Endothelial cell of umbilical vein (primary cell): ENCODE measurements at places on chromosomes 3 and 15. TPM values are rescaled to one million over a fixed set of nuclear protein-coding genes. Genes with fewer than 3 reads are reported as not detected.

MGLL gene
- polyA plus RNA-seq = 23.3 and 30.7 TPM in 2 replicates

CCR8 gene
- not detected in 2 replicates for polyA plus RNA-seq

THAP10 gene
- 1.7 TPM in 2 replicates for polyA plus RNA-seq

- no peak overlapping the region for H3K4me3 ChIP-seq
- peaks cover 16% of the 10 kb centered on the region for H3K27me3 ChIP-seq
- H3K27ac ChIP-seq = no peak overlapping the region
- peaks cover 8% of the 10 kb centered on the region for H3K4me1 ChIP-seq
- H3K36me3 ChIP-seq = no peaks in the 10 kb centered on the region
- no peak for DNase-seq
Observed at GRCh38 chr3:142646020-142646785, 50.0 kb downstream of the PLS1 start.

- H3K4me1 ChIP-seq = peaks cover 13% of the 10 kb centered on the region
- peak overlapping the region; percentile 46 for H3K4me3 ChIP-seq
- peaks cover 2% of the 10 kb centered on the region for H3K27me3 ChIP-seq
Observed at GRCh38 chr15:31391687-31392671, 65.3 kb downstream of the KLF13 start.
